Effector memory CD4-positive, alpha-beta T cell (primary cell): ENCODE measurements at places on chromosomes 11 and 22.
A peak's percentile ranks its signal among the peaks of the same experiment; 100 is the strongest.

GRCh38 chr11:17991783-17992433 is 20.9 kb downstream of the SERGEF start:
- peak; percentile 16 for DNase-seq

DNA sequence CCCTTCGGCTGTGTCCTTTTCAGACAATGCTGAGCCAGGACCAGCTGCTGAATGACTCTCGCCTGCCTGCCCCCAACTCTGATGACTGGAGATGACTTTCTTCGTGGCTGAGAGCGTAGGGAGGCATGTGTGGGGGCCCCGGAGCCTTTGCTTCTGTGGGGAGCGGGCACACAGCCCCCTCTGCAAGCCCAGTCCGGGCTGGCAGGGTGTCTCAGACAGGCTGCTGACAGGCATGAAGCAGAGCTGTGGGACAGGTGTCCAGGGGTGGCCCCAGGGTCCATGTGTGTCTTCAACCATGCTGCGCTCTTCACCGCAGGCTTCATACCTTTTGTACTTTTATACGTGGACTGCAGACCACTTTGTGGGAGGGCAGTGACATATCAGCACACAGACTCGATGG is 16.6 kb downstream of the CYB5R2 start:
- no peak for DNase-seq

GRCh38 chr11:67250059-67251043 is 15.9 kb upstream of the GRK2 start:
- DNase-seq = no peak

GRCh38 chr22:24265734-24266133 is 4.9 kb upstream of the SPECC1L start:
- no peak for DNase-seq

GRCh38 chr22:28936200-28936599 is 52.8 kb downstream of the ZNRF3 start:
- DNase-seq = no peak

DNA sequence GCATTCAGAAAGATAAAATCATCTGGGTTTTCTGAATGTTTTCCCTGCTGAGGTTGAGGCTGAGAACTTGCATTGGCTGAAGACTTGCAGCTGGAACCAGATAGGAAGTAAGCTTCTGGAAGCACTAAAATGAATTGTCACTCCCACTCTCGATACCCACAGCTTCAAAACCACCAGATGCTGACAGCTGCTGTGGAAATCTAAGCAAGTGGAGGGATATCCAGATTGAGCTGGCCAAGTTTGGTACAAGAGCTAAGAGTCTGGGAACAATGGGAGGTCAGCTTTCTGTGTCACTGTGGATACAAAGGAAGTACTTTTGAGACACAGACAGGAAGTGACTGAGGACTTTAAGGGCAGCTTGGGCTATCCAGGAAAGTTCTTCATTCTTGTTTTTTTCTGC is 51.3 kb upstream of the CD44 start:
- DNase-seq = no peak

- no peak for DNase-seq
Observed at GRCh38 chr11:128502726-128503125, 84.6 kb downstream of the ETS1 start.

DNA sequence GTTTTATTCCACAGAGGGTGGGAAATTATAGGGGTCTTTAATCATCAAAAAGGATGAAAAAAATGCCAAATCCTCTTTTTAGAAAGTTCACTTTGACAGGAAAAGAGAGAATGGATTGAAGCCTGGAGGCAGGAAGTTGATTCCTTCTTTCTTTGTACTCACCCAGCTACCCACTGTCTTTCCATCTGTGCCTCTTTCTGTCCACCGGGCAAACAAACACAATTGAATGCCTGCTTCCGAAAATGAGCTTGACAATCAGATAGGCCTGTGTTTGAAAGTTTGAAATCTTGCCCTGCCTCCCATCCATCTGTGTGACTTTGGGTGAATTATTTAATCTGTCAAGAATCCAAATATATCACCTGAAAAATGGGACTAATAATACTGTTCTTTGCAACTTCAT is 81.1 kb downstream of the SCN3B start:
- no peak for DNase-seq

DNA sequence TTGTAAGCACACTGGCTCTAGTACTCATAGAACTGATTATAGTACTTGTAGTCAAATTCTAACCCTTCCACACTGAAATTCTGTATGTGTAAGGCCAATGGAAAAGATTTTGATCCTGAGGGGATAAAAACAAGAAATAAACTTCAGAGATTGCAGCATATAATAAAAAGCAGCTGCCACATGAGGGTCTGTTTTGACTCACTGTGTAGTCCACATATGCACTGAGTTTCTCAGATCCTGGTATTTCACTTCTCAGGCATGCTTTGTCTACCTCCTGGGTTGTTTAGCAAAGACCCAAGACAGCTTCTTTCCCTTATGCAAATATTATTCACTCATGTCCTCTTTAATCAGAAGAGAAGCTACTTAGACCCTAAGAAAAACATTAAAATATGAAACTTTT is 71.1 kb upstream of the SLC5A12 start:
- no peak for DNase-seq

GRCh38 chr11:117449111-117449693 is 121.5 kb downstream of the CEP164 start:
- no peak for DNase-seq

DNA sequence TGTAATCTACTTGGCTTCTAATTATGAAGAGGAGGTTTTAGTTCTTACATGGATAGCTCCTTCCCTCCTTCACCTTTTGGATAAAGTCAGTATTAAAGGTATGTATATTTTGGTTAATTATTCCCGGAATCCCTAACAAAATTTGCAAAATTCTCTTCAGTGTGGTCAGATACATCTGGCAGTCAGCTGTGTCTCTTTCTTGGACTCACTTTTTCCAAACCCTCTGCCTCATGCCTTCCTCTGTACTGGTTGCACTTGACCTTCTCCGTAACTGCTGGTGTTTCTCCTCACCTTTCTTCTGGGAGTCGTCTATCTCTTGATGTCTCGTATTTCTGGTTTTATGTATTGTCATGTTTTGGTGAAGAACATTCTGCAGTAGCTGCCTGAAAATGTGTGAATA is 62.5 kb downstream of the PPP6R3 start:
- DNase-seq = no peak

DNA sequence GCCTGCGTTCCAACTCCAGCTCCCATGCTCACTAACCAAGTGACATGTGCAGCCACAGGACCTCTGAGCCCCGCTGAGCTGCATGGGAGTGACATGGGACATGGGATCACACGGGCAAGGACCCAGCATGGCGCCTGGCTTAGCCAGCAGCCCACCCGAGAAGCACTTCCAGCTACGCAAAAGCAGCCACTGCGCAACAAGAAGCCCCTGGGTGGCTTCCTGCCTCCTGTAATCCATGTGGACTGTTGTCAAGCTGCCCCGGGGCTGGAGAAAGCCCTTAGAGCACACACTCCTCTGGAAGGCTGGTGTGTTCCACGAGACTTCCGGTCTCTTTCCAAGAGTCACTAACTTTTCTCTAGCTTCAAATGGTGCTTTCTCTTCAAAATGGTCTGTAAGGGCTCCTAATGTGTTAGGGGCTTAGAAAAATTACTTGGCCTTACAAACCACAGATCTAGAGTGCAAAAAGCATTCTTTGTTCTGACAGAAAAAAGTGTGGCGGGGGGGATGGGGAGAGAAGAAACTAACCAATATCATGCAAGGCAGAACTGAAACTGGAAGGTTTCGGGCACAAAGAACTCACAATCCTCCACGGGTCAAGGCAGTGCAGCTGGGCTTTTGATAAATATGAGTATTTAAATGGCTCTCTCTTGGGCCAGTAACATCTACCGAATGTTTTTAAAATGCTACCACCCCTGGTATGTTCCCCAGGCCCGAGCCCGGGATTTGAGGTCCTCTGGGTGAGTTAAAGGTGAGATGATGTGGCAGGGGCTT is 5.5 kb downstream of the C11orf24 start:
- no peak for DNase-seq

DNA sequence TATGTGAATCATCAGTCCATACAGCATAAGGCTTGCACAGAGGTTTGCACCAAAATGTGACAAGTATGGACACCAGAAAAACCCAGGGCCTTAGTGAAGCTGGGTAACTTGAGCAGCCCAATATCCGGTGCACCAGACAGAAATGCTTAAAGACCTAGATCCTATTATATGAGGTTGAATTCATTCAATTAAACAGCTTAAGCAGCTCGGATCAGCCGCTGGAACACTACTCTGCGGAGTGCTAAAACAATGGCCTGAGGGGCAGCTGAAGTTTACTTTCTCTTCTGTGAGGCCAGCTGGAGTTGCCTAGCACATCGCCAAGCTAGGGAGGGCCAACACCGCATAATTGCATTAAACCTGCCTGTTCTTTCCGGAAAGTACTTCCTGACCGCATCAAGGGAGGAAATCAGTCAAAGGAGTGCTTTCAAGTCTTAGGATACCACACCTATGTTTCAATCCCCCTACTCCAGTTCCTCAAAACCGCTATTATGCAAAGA is 17.0 kb upstream of the FAM181B start:
- no peak for DNase-seq

GRCh38 chr11:84310268-84310667 is 1024.1 kb upstream of the CCDC90B start:
- DNase-seq = no peak

DNA sequence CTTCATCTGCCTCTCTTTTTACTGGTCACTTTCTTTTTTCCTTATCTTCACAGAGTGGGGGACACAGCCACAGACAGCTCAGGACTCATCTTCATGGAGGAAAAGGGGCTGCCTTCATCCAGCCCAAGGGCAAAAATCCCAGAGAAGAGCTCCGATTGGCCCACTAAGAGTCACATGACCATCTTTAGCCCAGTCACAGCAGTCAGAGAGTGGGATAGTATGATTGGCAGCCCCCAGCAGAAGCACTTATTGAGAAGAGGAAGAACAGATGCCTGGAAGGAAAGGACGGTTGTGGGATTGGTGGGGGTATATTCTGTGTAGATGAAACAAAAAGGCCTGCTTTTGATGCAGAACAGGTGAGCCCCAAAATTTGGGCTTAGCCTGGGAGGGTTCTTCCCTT is 77.8 kb downstream of the MN1 start:
- no peak for DNase-seq

GRCh38 chr11:8988329-8989234 is 15.2 kb downstream of the NRIP3 start:
- no peak for DNase-seq

GRCh38 chr11:63969461-63969860 is 5.0 kb upstream of the COX8A start:
- DNase-seq = no peak

DNA sequence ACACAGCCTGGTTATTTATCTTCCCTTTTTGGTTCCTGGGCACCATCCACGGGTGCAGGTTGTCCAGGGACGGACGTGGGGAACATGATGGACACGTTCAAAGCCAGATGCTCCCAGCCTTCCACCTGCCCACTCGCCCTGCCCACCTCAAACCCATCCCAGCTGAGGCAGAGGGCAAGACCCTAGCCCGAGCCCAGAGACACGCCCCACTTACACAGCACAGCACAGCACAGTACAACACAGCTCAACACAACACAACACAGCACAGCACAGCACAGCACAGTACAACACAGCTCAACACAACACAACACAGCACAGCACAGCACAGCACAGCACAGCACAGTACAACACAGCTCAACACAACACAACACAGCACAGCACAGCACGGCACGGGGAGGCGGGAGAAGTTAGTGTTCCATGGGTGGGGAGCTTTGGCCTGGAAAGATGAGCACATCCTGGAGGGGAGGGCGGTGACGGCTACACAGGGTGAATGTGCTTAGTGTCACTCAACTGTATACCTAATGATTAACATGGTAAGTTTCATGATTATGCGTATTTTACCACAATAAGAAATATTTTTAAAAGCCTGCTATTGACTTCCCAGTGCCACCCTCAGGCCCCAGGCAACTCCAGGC is 1507.5 kb downstream of the BRD1 start:
- no peak for DNase-seq

GRCh38 chr22:45324311-45324711 is 14.6 kb downstream of the FAM118A start:
- no peak for DNase-seq

- no peak for DNase-seq
Observed at GRCh38 chr11:34997952-34998528, 81.6 kb downstream of the PDHX start.

GRCh38 chr22:40200795-40201530 is 23.2 kb downstream of the TNRC6B start:
- DNase-seq = no peak

- no peak for DNase-seq
Observed at GRCh38 chr11:12216671-12217374, 106.4 kb downstream of the MICAL2 start.

- DNase-seq = no peak
Observed at GRCh38 chr11:34522188-34522587, 8.6 kb upstream of the ELF5 start.

GRCh38 chr22:33271390-33272161 is 213.4 kb upstream of the SYN3 start:
- DNase-seq = no peak

DNA sequence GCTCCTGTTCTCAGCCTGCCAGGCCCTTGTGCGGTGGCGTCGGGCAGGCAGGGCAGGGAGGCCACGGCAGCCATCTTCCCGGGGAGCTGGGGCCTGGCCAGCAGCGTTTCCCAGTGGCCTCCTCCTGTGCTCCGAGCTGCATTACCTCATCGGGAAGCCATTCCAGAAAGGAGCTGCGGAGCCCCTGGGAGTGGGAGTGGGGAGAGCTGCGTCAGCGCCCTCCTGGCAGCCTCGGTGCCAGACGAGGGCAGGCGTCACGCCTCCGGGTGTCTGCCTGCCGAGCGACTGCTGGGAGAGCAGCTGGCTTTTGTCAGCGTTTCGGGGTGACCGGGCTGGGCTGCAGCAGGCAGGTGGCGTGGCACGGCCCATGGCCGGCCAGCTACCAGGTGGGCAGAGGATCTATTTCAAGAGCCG is 30.9 kb upstream of the WNT7B start:
- no peak for DNase-seq

- no peak for DNase-seq
Observed at GRCh38 chr11:69295079-69295994, 1.4 kb downstream of the MYEOV start.

GRCh38 chr11:45104006-45104789 is 42.2 kb upstream of the PRDM11 start:
- no peak for DNase-seq

- DNase-seq = no peak
Observed at GRCh38 chr11:13324709-13325108, 47.1 kb downstream of the BMAL1 start.

DNA sequence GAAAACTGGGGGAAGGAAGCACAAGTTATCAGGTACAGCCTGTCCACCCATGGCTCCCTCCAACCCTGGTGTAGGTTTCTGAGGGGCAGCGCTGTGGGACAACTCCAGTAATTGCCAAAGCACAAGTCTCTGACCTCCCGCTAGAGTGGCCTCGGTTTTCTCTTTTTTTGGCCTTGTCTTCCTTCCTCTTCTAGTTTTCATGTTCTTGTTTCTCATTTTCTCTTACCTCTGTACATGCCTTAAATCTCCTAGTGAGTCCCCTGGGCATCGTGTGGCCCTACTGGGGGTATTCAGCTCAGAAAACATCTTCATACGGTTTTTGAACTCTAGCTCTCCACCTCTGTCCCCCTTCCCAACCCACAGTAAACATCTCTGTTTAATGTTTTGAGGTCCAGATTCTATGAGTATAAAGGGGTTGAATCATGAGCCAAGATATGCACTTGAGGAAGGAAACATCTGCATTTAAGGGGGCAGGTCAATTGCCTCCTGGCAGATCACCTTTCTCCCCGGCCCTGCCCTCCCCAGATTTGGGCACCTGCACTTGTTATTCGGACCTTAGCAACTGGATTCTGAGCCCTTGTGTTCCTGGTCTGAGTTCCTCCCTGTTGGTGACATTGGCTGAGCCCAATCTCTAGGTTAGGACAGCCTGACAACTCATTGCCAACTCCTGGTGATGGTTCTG is 8.4 kb upstream of the LMO2 start:
- DNase-seq = no peak
